Small intestine (tissue), 16 donors: ENCODE measurements at places on chromosomes 11 and 22.

DNA sequence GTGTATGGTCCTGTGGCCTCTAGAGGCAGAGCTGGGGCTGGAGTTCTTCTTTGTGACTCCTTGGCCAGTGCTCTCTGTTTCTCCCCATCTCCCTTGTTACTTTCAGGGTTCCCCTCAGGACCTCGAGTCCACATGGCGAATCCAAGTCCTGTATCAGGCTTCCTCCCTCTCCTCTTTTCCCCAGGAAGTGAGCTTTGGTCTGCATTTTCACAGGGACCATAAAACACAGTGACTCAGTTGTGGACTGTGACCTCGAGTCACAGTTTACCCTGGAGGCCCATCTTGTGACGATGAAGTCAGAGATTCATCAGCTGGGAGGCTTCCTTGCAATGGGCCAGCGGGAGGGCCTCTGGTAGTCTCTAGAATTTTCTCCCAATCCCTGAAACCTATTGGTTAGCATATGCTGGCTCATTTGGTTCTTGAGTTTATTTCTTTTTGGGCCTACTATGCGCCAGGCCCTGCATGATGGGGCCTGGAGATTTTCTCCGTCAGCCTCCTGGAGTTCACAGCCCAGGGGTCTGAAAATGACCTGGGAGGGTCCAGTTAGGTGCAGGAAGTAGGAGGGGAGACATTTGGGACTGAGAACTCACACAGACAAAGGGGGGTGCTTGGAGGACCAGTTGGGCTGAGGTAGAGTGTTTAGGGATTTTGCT lies 100.8 kb downstream of the KIAA1671 start:
- DNase-seq: peak; percentile 98

GRCh38 chr11:66912361-66912760 lies 45.8 kb downstream of the PC start:
- DNase-seq: no peak

- no peak for DNase-seq
Measured at GRCh38 chr22:30847583-30847982, 121.0 kb downstream of the MORC2 start.

GRCh38 chr11:4865855-4866254 lies 15.8 kb upstream of the OR51T1 start:
- DNase-seq: no peak

- peak; percentile 44 for DNase-seq
Measured at GRCh38 chr22:23604939-23605712, 25.0 kb upstream of the IGLL1 start.

DNA sequence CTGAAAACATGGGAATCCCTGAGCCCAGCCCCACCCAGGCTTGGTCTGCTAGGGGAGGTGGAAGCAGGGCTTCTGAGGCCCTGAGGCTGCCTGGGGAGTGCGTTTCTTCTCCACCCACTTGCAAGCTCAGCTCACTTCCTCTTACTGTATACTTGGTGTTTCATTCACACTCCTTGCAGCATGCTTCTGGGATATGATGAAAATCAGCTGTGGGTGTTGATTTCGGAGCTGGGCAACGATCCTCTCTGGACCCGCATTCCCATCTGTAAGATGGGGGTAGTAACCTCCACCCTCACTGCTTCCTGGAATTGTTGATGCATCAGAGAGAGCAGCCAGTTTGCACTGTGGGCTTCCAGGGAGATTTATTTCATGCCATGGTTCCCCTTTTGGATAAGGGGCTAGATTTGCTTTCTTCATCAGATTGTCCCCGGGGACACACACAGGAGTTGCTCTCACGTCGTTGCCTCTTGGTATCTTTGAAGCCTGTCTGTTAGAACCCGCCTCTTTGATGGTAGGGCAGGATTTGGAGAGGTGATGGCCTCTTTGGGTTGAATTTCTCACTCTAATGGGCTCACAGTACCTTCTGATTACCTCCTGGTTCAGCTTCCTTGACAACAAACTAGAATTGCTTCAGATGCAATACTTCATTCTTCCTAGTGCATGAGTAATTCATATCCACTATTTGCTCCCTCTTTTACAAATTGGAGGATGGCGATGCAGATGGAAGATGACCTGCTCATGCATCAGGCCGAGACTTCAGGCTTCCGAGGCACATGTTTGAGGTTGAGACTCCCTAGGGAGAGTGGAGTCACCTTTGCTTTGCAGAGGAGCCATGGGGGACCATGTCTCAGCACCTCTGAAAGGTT lies 40.4 kb downstream of the BCR start:
- DNase-seq: peak; percentile 18

DNA sequence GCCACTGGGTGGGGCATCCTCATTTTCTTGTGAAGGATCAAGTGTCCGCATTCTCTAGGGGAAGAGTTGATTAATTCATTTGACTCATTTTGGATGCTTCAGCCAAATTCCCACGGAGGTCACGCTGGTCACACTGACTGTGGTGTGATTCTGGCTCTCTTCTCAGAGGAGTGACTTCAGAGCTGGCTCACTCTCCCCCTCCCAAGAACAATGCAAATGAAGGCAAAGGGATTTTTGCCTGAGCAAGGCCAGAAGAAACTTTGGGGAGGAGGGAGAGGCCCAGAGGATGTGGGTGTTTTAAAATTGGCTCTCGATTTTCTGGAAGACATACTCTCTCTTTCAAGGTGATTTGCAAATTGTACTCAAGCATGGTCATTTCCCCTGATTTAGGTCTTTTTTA lies 51.1 kb upstream of the LMO2 start:
- no peak for DNase-seq

GRCh38 chr11:110367571-110367970 lies 62.2 kb upstream of the FDX1 start:
- no peak for DNase-seq

DNA sequence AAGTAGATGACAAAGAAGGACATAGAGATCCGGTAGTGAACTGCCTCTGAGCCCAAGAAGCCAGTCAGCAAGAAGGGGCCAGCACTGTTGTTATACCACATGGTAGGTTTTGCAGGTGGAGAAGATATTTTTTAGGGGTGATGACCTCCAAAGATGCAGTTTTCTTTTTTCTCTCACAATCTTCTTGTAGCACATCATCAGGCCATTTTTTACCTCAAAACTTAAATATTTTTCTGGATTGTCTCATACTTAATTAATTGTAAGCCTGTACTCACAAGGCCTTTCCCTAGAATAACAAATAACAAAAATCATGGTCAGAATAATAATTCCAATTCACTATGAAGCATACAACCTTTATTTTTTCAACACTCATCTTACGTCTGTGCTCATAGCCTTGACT lies at the start of gene OR51B4:
OR51B4 (minus strand) TSS at position 101 of the 400 bp plus-strand sequence; CDS start at position 101, 0 bp downstream.
- no peak for DNase-seq

DNA sequence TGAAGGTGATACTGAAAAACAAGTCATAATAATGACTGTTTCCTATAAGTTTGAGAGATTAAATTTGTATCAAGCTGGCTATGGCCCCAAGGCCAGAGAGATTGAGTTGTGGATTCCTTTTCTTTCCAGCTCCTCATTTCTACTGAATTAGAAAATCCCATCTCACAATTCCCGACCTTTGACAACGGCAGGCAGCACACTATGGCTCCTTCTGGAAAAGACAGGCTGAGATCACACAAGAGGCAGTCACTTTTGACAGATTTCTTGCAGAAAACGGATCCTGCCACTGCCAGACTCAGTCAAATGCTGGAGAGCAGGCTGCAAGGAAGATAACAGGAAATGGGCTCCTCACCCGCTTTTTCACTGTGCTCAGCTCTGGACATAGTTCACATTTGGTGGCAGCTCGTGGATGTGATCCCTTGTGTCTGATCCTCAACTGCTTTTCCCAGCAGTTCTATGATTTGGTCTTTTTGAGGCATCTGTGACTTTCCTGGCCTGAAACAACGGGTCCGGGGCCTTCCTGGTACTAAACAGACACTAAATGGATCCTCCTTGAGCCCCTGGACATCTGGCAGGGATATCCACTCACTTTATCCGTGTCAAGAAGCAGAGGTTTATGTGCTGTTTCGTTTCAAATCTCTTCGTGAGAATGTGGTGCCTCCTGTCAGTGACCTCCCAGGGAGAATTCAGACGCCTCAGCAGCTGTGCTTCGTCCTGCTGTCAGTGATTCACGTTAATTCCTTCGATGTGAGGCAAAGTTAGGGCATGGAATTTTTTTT lies 26.1 kb upstream of the RTL6 start:
- DNase-seq: no peak

DNA sequence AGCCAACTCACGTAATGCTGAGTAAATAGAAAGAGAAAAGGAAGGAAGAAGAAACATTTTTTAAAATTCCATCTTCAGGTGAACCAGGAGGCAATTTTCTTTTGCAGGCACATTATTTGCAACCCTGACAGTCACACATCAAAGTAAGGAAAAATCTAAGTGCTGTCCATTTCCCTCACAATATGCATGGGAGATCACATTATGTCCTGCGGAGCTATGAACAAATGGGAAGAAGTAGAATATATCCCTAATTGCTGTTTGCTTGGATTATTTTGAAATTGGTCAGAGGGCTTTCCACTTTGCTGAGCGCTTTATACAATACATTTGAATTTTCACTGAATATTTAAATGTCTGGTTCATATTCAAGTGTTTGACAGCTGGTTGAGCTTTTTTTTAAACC lies 133.8 kb upstream of the API5 start:
- no peak for DNase-seq

GRCh38 chr11:113764527-113765219 lies 8.8 kb downstream of the ZW10 start:
- DNase-seq: no peak

GRCh38 chr11:69263736-69264052 lies 30.3 kb upstream of the MYEOV start:
- DNase-seq: no peak

- no peak for DNase-seq
Measured at GRCh38 chr22:17844150-17844549, 69.9 kb upstream of the BID start.

GRCh38 chr11:3073029-3073435 lies 15.8 kb upstream of the CARS1 start:
- DNase-seq: no peak
